ENCODE measurements at places on chromosomes 12 and 14.

- DNase-seq = no peak
Observed at GRCh38 chr12:16506394-16506793, 99.6 kb downstream of the LMO3 start.

DNA sequence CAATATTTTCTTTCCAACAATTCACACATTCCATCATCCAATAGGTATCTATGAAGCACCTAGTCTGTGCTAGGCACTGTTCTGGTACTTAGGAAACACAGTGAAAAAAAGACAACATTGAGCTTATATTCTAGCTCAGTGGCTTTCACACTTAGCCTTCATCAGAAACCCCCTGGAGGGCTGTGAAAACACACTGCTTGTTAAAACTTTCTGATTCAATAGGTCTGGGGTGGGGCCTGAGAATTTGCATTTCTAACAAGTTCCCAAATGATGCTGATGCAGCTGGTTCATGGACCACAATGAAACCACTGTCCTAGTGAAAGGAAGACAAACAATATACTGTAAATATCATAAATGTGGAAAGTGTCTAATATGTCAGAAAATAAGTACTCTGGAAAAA, 5.9 kb downstream of the VTI1B start:
- DNase-seq = no peak

GRCh38 chr12:4134448-4135263, 138.9 kb upstream of the CCND2 start:
- DNase-seq = no peak

GRCh38 chr12:105956662-105957457, 181.9 kb downstream of the NUAK1 start:
- no peak for DNase-seq

DNA sequence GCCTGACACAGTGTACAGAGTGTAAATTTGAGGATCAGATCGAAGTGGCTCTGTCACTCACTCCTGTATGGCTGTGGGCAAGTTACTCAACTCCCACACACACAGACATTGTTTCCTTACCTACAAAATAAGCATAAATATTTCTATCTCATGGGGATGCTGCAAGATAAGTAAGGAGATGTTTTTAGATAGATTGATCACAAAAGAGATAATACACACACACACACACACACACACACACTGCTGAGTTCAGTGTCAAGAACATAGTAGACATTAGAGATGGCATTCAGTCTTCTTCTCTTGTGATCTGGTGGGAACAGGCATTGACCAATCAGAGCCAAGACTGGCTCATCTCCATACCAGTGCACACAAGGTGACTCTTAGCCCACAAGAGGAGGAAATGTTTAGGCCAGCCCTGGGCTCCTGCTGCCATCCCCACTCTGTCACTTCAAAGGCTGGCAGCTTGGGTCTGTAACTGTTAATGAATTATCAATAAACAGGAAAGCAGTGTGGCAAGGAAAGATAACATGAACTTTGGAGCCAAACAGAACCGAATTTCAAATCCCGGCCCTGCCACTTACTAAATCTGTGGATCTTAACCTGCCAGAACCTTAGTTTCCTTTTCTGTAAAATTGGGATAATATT, 3.4 kb upstream of the RNASE8 start:
- no peak for DNase-seq

DNA sequence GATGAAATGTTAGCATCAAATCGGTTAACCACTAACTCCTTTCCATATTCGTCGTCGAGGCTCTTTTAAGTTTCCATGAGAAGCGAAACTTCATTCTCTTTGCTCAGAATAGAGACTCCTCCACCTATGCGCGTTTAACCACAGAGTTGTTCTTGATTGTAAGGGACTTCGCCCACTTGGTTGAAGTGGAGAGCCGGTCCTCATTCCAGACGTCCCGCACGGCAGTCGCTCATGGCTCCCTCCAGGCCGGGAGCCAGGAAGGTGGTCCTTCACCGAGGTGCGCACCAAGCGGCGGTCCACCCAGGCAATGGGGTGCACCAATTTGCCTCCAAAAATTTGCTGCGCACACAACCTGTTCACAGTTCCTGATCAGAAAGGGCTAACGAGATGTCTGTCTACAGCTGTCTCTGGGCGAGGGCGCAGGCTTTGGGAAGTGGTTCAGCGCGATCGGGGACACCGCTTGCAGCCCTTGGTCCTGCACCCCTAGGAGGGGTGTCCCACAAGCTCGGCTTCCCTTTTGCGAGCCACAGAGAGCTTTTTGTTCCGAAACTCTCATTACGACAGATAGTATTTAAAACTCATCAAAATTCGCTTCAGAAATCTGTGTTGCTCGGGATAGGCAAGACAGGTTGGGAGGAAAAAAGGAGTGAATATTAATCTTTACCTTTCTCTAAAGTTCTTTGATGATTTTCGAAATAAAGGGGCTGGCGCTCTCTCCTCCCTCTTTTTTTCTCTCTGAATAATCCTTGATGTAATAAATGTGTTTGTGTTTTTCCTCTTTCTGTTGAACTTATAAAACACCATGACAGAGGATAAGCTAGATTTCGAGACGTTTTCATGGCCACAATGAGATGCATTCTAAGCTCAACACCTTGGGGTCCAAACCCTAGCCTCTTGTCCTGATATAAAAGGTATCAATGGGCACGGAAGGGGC, 6.4 kb upstream of the ALX1 start:
- DNase-seq = no peak

- no peak for DNase-seq
Observed at GRCh38 chr14:89826596-89826995, 127.9 kb downstream of the EFCAB11 start.

- no peak for DNase-seq
Observed at GRCh38 chr12:115243933-115244628, 560.1 kb upstream of the TBX3 start.

- peak; percentile 85 for DNase-seq
Observed at GRCh38 chr12:49920241-49920914, 16.7 kb upstream of the FAIM2 start.

GRCh38 chr14:103735022-103735421, 19.4 kb downstream of the ZFYVE21 start:
- no peak for DNase-seq

GRCh38 chr12:47808574-47809365, 10.9 kb downstream of the HDAC7 start:
- DNase-seq = peak; percentile 81

- peak; percentile 81 for DNase-seq
Observed at GRCh38 chr12:26704684-26705460, 128.1 kb downstream of the ITPR2 start.

- DNase-seq = no peak
Observed at GRCh38 chr12:69163681-69164362, 75.5 kb upstream of the CPSF6 start.

GRCh38 chr12:42967850-42968249, 378.3 kb upstream of the PRICKLE1 start:
- DNase-seq = no peak

GRCh38 chr14:95341115-95341514, 21.4 kb upstream of the CLMN start:
- DNase-seq = no peak
